ENCODE measurements at places on chromosomes 4 and X.

- no peak for DNase-seq
Observed at GRCh38 chr4:120870279-120870673, 52.2 kb downstream of the PRDM5 start.

DNA sequence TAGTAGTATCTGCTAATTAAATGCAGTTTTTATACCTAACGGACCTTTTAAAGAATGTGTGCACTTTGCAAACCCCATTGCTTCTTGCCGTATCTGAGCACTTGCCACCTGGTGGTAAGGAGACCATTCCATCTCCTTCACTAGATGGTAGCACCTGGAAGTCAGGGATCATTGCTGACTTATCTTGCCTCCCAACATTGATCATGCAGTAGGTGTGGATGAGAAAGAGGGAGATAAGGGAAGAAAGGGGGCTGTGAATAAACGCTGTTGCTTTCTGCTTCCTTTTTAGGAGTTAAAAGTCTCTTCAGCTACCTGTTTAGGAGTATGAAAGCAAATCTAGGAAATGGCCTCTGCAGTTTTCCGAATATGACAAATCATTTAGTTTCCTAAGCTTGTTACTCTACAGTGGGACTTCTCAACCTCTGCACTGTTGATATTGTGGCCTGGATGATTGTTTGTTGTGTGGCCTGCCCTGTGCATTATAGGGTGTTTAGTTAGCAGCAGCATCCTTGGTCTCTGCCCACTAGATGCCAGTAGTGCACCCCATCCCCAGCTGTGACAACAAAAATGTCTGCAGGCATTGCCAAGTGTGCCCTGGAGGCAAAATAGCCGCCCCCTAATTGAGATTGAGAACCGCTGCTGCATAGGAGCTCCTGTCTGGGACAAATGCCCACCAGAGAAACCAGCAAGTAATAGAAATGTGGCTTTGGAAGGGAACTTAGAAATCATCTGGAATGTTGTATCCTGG lies 38.8 kb downstream of the GAB1 start:
- peak; percentile 6 for DNase-seq

DNA sequence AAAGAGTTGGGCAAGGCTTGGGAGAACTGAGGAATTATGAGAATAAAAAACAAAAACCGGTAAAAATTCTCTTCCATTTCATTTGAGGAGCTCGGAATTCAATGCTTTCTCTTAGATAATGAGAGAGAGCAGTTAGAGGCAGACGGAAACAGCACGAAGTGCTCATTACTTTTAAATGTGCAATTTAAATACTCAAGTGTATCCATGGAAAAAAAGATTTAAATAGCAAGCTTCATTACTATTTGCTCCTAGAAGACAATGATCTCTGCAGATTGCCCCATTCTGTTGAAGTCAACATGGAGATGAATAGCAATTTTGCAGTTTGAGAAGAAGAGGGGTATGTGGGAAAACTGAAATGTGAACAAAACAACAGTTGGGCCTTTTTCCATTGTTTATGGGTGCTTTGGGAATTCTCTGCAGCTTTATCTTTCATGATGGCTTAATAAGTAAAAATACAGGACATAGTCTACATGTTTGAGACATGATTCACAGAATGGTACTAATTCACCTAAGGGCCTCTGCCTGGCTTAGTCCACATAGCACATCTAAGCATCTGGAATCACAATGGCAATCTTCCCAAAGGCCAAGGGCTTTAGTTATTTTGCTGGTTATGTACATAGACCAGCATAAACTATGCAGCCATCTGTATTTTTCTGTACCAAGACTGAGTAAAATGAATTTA lies 512.7 kb upstream of the FAT1 start:
- DNase-seq = no peak

DNA sequence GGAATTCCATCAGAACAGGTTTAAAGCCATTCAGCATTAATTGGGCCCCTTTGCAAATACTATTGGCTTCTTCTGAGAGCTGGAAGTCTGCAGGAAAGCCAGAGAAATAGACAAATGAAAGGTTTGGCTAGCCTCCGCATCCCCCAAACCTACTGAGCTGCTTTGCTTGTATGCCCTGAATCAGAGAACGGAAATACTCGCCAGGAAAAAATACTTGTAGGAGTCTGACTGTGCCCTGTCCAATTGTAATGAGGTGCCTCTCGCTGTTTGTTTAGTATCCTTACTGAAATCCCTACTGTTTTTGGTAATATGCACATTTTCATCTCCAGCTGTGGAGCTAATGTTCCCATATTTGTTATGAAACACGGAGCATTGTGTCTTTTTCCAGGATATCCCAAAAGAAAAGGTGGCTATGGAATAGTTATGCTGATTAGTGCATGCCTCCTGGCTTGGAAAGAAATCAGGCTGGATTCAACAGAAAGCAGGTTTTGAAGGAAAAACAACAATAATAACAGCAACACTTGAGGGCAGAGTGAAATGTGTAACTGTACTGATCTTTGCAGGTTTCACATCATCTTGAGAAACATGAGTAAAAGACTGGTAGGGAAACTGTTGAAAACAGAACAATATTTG lies 50.7 kb upstream of the NLGN4X start:
- no peak for DNase-seq

DNA sequence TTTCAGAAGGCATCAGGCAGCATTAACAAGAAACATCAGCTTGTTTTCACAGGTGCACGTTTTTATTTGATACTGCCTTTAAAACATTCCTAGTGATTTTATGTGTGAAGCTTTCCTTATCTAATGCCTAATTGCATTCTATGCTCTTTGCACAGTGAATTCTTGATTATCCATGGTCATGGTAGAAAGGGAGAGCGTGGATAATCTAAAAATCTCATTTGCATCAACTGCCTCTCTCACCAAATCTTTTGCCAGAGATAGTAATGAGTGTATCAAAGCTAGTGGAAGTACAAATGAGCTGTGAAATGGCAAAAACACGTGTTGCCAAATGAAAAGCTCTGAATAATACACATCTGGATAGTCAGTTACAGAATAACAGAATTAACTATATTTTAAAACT lies 170.5 kb downstream of the NAA11 start:
- DNase-seq = no peak

- no peak for DNase-seq
Observed at GRCh38 chrX:115367455-115367854, 77.9 kb downstream of the LUZP4 start.

GRCh38 chrX:130295519-130296296 lies 27.0 kb upstream of the ZNF280C start:
- no peak for DNase-seq
